ENCODE measurements at places on chromosomes 5 and 9. TPM values are rescaled to one million over a fixed set of nuclear protein-coding genes. Genes with fewer than 3 reads are reported as not detected.

- H3K27me3 ChIP-seq, result no peaks in the 10 kb centered on the region
- no peak overlapping the region for H3K27ac ChIP-seq
- DNase-seq, result no peak
- no peaks in the 10 kb centered on the region for H3K4me1 ChIP-seq
- no peak overlapping the region for H3K4me3 ChIP-seq
Measured at GRCh38 chr9:104784098-104784497, 20.2 kb downstream of the NIPSNAP3B start.

DNA sequence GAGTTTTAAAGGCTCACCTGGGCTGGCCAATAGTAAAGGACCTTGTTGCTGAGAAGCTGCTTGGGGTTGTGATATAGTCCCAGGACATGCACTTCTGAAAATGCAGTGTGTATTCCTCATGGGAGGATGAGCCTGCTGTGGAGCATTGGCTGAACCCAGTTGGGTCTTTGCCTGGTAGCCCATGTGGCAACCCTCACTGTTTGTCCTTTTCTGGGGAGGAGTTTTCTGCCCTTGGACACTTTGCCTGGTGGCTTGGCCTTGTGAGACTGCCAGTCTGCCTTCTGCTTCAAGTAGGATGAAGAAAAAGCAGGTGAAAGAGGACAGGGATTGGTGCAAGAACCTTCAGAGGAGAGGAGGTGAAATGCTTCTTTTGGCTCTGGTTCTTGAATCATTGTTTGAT is 4.0 kb downstream of the TENT4A start:
- H3K27ac ChIP-seq, result no peak overlapping the region
- no peak overlapping the region for H3K4me3 ChIP-seq
- H3K36me3 ChIP-seq, result peaks cover 3% of the 10 kb centered on the region
- H3K27me3 ChIP-seq, result no peaks in the 10 kb centered on the region

GRCh38 chr5:59180515-59180914 is 597.6 kb downstream of the RAB3C start:
- H3K36me3 ChIP-seq, result no peaks in the 10 kb centered on the region
- no peak for DNase-seq
- H3K4me3 ChIP-seq, result no peak overlapping the region
- H3K4me1 ChIP-seq, result no peaks in the 10 kb centered on the region

Gene ZFP37
- not detected for total RNA-seq

Gene STPG3
- total RNA-seq, result not detected

Data from Caco-2 (cell line).